Activated CD8-positive, alpha-beta memory T cell treated with anti-CD3 and anti-CD28 coated beads for 1 hour (primary cell): ENCODE measurements at places on chromosomes 12 and 14.

DNA sequence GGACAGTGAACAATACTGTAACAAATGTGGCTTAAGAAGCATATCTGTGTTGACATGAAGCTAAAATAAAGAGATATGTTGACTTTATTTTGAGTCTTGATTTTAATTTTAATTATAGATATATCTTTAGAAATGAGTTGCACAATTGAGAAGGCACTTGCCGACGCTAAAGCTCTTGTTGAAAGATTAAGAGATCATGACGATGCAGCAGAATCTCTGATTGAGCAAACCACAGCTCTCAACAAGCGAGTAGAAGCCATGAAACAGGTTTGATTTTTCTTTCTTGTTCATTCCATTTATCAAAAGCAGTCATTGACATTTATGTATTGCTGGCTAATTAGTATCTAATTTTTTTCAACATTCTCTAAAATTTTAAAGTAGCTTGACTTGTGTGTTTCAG is 15.8 kb downstream of the FGFR1OP2 start:
- no peak for DNase-seq

- no peak for DNase-seq
Observed at GRCh38 chr12:68972595-68972994, 39.6 kb upstream of the CPM start.

DNA sequence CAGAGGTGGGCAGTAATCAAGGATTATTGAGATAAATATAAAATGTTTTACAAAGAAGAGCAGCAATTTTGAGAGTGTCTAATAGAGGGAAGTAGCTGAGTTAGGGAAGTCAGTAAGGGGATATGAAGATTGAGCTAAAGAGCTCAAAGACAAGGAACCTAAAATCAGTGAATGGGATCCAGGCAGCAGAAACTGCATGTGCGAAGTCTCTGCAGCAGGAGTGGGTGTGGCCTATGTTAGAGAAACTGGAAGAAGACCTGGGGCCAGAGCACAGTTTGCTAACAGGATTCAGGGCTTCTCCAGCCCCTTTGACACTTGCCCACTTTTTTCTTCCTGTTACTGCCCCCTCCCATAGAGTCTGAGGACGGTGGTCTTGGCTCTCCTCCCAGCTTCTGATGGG is 36.3 kb upstream of the PLXNC1 start:
- DNase-seq = no peak

GRCh38 chr12:104734541-104735095 is 223.5 kb downstream of the SLC41A2 start:
- no peak for DNase-seq

GRCh38 chr12:130058926-130059472 is 103.3 kb upstream of the FZD10 start:
- no peak for DNase-seq

- DNase-seq = no peak
Observed at GRCh38 chr12:13182881-13183280, 13.6 kb upstream of the EMP1 start.
